ENCODE measurements at places on chromosomes 1 and 21.
A peak's percentile ranks its signal among the peaks of the same experiment; 100 is the strongest.

DNA sequence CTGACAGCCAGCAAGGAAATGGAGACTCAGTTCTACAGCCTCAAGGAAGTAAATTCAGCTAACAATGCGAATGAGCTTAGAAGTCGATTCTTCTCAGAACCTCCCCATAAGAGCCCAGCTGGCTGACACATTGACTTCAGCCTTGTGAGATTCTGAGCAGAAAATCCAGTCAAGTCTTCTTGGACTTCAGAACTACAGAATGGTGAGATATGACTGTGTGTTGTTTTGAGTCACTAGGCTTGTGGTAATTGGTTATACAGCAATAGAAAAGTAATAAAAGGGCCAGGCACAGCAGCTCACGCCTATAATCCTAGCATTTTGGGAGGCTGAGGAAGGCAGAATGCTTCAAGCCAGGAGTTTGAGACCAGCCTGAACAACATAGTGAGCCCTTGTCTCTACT lies 161.8 kb upstream of the IVNS1ABP start:
- no peak for DNase-seq

DNA sequence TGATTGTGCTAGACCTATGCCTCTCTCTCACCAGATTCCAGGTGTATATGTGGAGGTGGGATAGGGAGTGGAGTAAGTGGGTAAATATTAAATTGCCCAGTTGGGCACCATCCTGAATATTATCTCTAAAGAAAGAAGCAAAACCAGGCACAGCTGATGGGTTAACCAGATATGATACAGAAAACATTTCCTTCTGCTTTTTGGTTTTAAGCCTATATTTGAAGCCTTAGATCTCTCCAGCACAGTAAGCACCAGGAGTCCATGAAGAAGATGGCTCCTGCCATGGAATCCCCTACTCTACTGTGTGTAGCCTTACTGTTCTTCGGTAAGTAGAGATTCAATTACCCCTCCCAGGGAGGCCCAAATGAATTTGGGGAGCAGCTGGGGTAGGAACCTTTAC lies at the start of gene FCER1A:
TSS of gene FCER1A (plus strand) at position 242 of the 400 bp plus-strand sequence. CDS start at position 271, 29 bp downstream.
- DNase-seq: no peak

- DNase-seq: no peak
Observed at GRCh38 chr1:41537788-41538351, 53.4 kb upstream of the EDN2 start.

- DNase-seq: no peak
Observed at GRCh38 chr1:42684139-42684538, 1.9 kb downstream of the YBX1 start.

DNA sequence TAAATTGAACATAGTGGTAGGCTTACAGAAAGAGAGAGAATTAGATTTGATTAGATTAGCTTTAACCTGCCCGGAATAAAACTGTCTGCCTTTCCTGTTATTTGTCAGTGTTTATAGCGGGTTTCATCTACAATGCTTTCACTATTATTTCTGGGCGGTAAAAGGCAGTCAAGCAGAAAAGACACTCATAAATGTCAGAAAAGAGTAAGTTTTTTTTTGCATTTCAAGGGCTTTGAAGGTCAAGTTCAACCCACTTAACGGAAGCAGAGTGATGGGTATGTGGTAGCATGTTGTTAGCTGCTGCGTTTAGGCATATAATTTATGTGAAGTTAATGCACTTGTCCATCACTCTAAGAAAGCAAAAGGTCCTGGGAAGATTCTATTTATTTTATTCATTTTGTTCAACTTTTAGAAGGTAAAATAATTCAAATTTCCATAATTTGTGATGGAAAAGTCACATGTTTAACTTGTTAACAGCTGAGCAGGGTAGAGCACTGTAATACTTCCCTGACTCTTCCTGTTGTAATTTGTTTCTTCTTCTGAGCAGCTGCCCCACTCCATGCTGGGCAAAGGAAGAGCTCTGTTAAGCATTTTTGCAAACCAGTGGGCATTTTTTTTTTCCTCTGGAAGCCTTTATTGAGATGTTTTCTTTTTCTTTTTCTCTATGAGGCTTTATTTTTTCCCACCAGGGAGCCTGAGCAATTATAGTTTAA lies 220.1 kb downstream of the ST6GALNAC3 start:
- peak; percentile 21 for DNase-seq
